ENCODE measurements at places on chromosomes 3 and 15.

- no peak for DNase-seq
- peaks cover 51% of the 10 kb centered on the region for H3K36me3 ChIP-seq
- H3K4me1 ChIP-seq: peaks cover 57% of the 10 kb centered on the region
- H3K4me3 ChIP-seq: no peak overlapping the region
Observed at GRCh38 chr15:48596841-48597240, 48.7 kb downstream of the FBN1 start.

GRCh38 chr15:61057376-61057775 lies 171.7 kb downstream of the RORA start:
- DNase-seq: no peak
- H3K27me3 ChIP-seq: peaks cover 2% of the 10 kb centered on the region
- H3K4me1 ChIP-seq: peaks cover 20% of the 10 kb centered on the region

DNA sequence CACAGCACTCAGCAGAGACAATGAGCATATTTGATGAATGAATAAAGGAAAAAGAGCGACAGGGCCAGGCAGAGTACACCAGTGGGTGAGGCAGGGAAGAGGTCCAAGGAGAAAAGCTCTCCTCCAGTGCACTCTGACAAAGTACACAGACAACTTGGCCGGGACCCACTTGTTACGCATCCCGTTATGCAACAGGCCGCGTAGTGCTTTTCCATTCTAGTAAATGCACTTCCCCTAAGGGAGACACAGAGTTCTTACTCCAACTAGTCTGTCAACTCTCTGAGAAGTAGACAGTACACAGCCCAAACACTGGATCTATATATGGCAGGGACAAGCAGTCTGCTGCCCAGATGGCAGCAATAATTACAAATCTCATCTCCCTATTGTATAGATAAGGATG lies 18.5 kb downstream of the LARP6 start:
- H3K27ac ChIP-seq: peak overlapping the region; percentile 19
- no peak for DNase-seq
- H3K4me3 ChIP-seq: no peak overlapping the region
- H3K4me1 ChIP-seq: peaks cover 44% of the 10 kb centered on the region

DNA sequence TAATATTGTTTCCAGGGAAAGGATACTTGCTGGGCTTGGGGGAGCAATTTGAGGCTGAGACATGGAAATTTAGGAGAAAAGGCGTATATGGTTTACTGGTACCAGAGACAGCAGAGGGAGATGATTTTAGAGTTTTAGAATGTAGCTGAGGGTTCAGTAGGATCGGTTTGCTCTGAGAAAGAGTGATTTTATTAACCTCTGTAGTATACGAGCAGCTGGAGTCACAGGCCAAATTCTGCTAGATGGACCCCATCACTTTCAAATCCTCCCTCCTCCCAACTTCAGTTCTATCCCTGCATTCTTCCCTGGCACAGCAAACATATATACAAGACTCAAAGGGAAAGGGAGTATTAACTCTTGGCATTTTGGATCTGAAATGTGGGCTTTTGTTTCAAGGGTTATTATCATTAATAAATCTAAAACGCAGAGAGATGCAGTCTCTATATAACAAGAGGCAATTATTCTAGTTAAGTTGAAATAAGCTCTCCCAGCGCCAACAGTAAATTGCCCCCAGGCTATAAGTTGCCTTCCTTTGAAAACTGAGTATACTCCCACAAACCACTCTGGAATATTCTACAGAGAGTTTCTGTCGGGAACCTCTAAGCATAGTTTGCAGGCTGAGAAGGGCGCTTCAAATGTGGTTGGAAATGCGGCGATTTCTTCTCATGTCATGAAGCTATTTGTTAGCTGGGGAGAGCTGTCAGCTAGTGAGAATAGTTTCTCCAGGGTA lies 5.4 kb downstream of the CRABP1 start:
- DNase-seq: no peak
- no peak overlapping the region for H3K4me3 ChIP-seq
- H3K36me3 ChIP-seq: no peaks in the 10 kb centered on the region
- H3K27me3 ChIP-seq: peaks cover 51% of the 10 kb centered on the region
- no peak overlapping the region for H3K27ac ChIP-seq
- no peaks in the 10 kb centered on the region for H3K4me1 ChIP-seq

DNA sequence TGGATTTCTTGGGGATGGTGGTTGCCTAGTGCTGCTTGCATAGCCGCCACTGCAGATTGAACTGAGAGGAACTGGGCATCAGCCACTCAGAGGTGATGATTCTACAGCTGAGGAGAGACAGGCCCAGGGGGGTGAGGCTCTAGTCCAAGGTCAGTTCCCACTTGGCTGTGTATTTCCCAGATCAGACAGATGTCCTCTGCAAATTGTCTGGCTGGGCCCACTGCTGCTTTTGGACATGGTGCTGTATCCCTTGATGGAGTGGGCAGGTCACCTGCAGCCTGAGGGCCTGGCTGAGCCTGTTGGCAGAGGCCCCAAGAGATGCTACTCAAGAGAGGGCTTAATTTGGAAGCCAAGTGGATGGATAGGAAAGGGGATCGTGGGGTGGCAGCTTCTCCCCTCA lies 124.5 kb upstream of the CTDSPL start:
- peaks cover 39% of the 10 kb centered on the region for H3K27me3 ChIP-seq
- no peaks in the 10 kb centered on the region for H3K4me1 ChIP-seq
- no peak overlapping the region for H3K4me3 ChIP-seq
- H3K27ac ChIP-seq: no peak overlapping the region
- no peaks in the 10 kb centered on the region for H3K36me3 ChIP-seq

- no peak overlapping the region for H3K4me3 ChIP-seq
- H3K27me3 ChIP-seq: peaks cover 49% of the 10 kb centered on the region
- DNase-seq: no peak
Observed at GRCh38 chr15:88858934-88859333, 36.4 kb downstream of the HAPLN3 start.

DNA sequence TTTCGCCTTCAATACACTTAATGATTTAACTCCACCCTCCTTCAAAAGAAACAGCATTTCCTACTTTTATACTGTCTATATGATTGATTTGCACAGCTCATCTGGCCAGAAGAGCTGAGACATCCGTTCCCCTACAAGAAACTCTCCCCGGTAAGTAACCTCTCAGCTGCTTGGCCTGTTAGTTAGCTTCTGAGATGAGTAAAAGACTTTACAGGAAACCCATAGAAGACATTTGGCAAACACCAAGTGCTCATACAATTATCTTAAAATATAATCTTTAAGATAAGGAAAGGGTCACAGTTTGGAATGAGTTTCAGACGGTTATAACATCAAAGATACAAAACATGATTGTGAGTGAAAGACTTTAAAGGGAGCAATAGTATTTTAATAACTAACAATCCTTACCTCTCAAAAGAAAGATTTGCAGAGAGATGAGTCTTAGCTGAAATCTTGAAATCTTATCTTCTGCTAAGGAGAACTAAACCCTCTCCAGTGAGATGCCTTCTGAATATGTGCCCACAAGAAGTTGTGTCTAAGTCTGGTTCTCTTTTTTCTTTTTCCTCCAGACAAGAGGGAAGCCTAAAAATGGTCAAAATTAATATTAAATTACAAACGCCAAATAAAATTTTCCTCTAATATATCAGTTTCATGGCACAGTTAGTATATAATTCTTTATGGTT lies at the start of gene CCR5:
Gene CCR5, plus strand, starts transcription at position 108 of the 680 bp plus-strand sequence. CDS start 1,957 bp downstream, outside the sequence.
- H3K36me3 ChIP-seq: no peaks in the 10 kb centered on the region
- H3K4me1 ChIP-seq: no peaks in the 10 kb centered on the region
- no peak within 1 kb of the TSS for H3K4me3 ChIP-seq
- DNase-seq: no peak
- peaks cover 53% of the 10 kb centered on the region for H3K27me3 ChIP-seq
- no peak within 1 kb of the TSS for H3K27ac ChIP-seq

DNA sequence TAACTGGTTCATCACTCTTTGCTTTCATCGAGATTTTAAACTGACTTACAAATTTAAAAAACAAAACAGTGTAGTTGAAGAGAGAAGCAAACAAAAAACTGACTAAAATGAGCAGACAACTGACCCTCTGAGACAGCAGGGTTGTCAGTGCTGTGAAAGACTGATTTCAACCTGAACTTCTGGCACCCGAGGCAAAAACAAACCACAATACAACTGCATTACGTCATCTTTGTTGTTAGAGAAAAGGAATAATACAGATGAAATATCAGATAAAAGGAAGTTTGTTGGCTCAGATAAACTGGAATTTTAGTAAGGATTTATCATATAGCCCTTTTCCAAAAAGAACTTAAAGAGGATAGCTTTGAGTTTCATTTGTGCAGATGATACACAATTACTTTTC lies 51.1 kb downstream of the PARP15 start:
- peaks cover 36% of the 10 kb centered on the region for H3K27me3 ChIP-seq
- H3K4me1 ChIP-seq: no peaks in the 10 kb centered on the region
- H3K4me3 ChIP-seq: no peak overlapping the region
- H3K27ac ChIP-seq: no peak overlapping the region
- DNase-seq: no peak

GRCh38 chr3:129567176-129567705 lies 24.3 kb downstream of the H1-8 start:
- peaks cover 12% of the 10 kb centered on the region for H3K36me3 ChIP-seq
- 0 out of 2 replicates have a peak, but pooled peaks cover 5% of the 10 kb centered on the region for H3K4me1 ChIP-seq
- DNase-seq: no peak
- H3K27me3 ChIP-seq: peaks cover 2% of the 10 kb centered on the region

GRCh38 chr3:187497052-187497451 lies 128.9 kb downstream of the RTP4 start:
- peaks cover 11% of the 10 kb centered on the region for H3K4me1 ChIP-seq
- no peak overlapping the region for H3K4me3 ChIP-seq
- H3K27me3 ChIP-seq: peaks cover 8% of the 10 kb centered on the region
- no peak overlapping the region for H3K27ac ChIP-seq
- DNase-seq: no peak

GRCh38 chr3:871651-872050 lies 221.2 kb upstream of the CNTN6 start:
- H3K27ac ChIP-seq: no peak overlapping the region
- no peak for DNase-seq
- H3K4me1 ChIP-seq: no peaks in the 10 kb centered on the region
- no peaks in the 10 kb centered on the region for H3K36me3 ChIP-seq
- H3K4me3 ChIP-seq: no peak overlapping the region
- H3K27me3 ChIP-seq: no peaks in the 10 kb centered on the region

DNA sequence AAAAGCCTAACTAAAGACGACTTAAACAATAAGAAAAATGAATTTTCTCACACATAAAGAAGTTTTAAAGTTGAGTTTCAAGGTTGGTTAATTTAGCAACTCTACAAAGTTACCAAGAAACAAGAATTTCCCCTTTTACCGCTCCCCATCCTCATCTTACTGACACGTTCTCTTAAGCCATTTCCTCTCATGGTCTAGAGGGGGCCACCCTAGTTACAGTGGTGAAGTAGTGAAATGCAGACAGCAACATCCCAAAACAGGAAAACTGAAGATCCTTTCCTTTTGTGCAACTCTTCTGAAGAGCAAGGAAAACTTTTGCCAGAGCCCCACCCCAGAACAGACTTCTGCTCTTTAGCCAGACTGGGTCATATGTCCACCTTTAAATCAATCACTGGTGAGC lies 17.3 kb upstream of the SOX14 start:
- H3K36me3 ChIP-seq: no peaks in the 10 kb centered on the region
- no peak overlapping the region for H3K27ac ChIP-seq
- DNase-seq: no peak
- no peak overlapping the region for H3K4me3 ChIP-seq

DNA sequence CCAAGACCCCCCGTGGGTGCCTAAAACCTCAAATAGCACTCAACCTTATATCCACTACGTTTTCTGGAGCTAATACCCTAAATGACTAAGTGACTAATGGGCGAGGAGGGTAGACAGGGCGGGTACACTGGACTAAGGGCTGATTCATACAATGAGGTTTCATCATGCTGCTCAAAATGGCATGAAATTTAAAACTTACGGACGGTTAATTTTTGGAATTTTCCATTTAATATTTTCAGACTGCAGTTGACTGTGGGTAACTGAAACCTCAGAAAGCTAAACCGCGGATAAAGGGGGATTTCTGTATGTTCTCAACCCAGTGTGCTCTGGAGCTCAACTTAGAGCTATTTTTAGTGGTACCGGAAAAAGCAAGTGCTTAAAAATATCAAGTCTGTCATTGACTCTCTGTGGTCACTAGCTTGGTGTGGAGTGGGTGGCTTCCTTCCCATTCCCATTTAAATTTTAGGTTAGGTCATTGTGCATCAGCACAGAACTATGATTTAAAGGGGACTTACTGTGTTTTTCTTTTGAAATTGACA lies 72.9 kb downstream of the LRRC28 start:
- 0 out of 2 replicates have a peak, but pooled peaks cover 5% of the 10 kb centered on the region for H3K36me3 ChIP-seq
- H3K27ac ChIP-seq: peak overlapping the region; percentile 95
- H3K4me1 ChIP-seq: peaks cover 59% of the 10 kb centered on the region
- DNase-seq: peak; percentile 72
- H3K4me3 ChIP-seq: peak overlapping the region; percentile 89

Measured in HFFc6 (cell line).